Activated CD4-positive, alpha-beta T cell treated with anti-CD3 and anti-CD28 coated beads, Interleukin-2, amount 50 U/mL, for 4 hours (primary cell): ENCODE measurements at places on chromosomes 4 and X.

DNA sequence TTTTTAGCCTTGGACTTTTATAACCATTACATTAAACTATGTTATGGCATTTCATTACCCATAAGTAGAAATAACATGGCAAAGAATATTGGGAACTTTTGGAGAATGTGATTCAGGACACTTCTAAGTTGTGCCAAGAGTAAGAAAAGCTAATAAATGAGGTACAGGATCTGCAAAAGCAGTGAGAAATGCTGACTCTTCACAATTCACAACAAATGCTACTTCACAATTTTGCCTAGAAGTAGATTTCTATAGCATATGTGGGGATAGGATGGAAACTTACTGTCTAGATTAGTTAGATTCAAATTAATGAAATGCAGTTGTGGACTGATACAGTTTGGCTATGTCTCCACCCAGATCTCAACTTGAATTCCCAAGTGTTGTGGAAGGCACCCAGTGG lies 173.7 kb downstream of the COMMD8 start:
- DNase-seq: no peak

DNA sequence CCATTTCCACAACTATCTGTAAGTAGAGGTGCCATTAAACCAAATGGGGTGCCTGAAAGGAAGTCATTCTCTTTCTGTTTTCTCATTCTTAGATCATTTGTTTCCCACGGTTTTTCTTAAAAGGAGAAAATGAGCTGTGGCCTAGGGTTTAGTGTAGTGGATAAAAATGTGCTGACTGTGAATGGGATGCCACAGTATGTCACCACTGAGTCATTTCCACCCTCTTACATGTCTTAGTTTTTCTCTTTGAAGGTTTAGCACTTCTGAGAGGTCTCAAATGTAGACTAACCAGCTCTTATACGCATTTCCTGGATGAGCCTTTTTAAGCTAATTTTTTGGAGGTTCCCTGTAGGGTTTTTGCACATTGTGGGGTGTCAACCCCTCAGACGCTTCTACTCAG lies 244.5 kb upstream of the SPANXN1 start:
- no peak for DNase-seq

DNA sequence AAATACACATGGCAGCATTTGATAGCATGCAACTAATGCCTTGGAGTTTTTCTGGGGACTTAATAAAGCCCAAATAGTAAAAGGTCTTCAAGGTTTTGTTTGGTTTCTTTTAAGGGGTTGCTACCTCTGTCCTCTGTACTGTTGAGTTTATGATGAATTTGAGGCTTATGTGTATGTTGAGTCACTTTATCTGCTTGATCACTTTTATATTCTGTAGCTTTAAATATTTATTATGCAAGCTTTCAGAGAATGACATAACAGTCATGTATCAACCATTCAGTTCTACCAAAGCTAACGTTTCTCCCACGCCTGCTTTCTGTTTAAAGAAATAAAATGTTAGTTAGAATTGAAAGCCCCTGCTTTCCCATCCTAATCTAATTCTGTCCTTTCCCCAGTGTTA lies 122.2 kb downstream of the NHS start:
- no peak for DNase-seq

DNA sequence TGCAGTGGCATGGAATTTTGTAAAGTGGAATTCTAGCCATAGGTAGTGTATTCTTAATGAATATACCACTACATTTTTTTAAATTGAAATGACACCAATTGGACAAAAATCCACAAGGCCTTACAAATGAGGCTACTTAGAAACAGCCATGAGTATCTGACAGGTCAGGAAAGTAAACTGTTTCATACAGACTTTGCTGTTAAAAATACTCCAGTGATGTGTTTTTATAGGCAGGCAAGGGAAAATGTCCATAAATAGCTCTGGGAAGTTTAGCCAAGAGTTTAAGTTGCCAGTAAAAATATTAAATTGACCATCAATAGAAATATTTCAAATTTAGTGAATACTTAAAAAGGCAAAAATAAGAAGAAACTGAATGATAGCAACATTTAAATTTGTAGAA lies 41.8 kb upstream of the PDLIM5 start:
- no peak for DNase-seq

GRCh38 chr4:186021461-186022167 lies 47.3 kb upstream of the TLR3 start:
- no peak for DNase-seq
